T-helper 22 cell (primary cell): ENCODE measurements at places on chromosomes 12 and 14.

DNA sequence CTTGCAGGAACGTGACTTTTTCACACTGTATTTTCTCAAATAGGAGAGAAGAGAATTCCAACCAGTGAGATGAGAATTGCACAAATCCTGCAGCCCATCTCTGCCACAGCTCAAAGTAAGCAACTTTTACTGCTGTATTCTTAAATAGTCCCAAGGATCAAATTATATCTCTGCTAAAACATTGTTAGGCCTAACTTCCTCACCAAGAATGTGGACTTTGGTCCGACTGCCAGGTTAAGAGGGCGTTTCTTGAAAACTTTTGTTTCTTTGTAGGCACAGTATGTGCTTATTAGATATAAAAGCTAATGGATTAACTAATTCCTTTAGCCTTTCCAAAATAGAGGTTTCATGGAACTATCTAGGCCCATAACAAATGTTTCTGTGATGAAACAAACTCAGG, 61.4 kb upstream of the IFNG-AS1 start:
- DNase-seq: no peak

- no peak for DNase-seq
These were observed 156.3 kb upstream of the FOXN3 start for GRCh38 chr14:89573399-89573657.

GRCh38 chr12:56007564-56008559, 10.8 kb downstream of the SUOX start:
- peak; percentile 58 for DNase-seq

GRCh38 chr14:65187421-65188049, 85.2 kb upstream of the MAX start:
- DNase-seq: no peak

DNA sequence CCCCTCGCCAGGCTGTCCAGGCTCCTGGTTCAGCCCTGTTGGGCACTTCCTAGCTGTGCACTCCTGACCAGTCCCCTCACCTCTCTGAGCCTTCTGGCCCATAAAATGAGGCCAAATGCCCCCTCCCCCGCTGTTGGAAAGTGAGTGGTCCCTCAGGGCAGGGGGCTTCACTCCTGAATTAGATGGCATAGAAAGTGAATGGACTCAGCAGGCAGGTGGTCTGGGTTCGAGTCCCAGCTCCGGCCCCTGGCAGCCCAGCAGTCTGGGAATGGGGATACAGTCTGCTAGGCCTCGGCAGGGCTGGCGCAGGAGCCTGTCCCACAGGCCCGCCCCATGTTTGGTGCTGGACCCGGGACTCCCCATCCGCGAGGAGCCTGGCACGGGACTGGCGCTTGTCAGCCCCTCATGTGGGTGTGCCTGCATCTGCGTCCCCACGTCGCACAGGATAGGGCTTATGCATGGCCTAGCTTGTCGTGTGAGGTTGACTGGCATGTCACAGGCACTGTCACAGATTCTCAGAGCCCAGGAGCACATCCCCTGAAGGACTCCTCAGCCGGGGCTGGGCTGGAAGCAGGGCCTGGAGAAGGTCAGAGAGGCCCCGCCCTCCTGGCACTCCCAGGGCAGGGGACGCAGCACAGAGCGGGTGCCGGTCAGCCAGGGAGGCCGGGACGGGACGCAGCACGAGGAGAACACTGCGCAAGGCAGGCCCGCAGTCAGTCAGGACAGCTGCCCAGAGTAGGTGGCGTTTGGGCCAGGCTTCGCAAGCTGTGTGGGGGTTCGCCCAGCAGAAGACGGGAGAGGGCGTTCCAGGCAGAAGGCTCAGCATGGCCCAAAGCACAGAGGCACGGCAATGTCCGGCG, 40.5 kb downstream of the DIO3 start:
- DNase-seq: no peak

- no peak for DNase-seq
These were observed 25.4 kb downstream of the CCDC62 start for GRCh38 chr12:122799641-122800243.

- DNase-seq: no peak
These were observed 126.4 kb downstream of the DUSP6 start for GRCh38 chr12:89225808-89226411.

GRCh38 chr12:49161092-49161795, 27.6 kb downstream of the TUBA1A start:
- no peak for DNase-seq

DNA sequence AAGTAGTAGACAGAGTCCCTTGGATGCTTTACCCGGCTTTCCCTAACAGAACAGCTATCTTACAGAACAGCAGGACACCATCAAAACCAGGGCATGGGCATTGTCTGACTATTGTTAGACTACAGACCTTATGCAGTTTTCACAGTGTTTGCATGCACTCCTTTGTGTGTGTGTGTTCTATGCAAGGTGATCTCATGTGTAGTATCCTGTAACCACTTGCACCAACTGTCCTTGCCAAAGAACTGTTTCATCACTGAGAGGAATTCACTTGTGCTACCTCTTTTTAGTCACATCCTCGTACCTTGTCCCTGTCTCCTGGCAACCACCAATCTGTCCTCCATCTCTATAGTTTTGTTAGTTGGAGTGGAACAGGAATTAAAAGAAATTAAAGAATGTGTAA, 183.6 kb upstream of the PZP start:
- no peak for DNase-seq

DNA sequence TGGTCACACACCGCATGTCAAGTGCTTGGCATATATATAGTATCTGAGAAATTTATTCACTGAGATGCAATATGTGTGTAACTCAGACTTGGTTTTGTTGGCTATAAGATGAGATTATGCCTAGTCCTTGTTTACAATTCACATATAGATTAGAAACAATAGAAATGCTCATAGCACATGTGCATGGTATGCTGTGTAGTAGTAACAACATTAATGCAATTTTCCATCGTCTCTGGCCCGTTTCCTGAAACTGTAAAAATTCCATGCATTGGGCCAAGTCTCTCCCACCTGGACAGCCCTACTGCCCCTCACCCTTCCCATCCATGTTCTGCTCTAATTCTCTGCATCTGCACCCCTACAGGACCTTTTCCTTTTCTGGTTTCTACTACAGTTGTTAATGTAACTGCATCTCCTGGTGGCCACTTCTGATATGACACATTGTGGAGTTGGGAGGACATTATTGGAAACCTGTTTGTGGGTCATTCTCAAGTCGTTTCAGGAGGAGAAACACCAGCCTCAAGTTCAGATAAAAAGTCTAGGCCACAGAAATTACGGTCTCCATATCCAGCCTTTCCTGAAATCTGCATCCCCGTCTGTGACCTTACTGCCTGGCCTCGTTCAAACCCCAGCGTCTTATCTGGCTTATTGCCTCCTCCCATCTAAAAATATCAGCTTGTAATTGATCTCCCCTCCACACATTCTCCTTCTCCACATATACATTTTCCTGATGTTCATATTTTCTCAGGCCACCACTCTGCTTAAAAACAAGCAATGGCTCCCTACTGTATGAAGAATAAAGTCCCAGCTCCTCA, 37.5 kb downstream of the EMP1 start:
- DNase-seq: no peak

DNA sequence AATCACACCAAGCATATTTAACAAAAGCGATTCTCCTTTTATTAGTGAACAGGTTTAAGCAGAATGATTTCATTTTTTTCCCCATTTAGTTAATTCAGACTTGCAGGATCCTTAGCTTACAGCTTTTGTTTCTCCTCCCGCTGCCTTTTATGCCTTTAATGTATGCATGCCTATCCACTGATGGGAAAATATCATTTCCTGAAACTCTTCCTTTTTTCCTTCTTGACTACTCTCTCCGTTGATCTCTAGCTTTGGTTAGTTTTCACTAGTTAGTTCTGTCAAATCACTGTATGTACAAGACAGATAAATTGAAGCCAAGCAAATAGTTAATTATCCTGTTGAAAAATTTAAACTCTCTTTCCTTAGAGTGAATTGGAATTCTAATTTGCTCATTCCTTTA, 26.3 kb downstream of the NKX2-1 start:
- DNase-seq: no peak
